ENCODE measurements at places on chromosomes 1 and 21.

GRCh38 chr21:17512253-17513213 is at the start of gene CXADR:
TSS of gene CXADR (plus strand) at chr21:17513043. CDS start at chr21:17513130, 87 bp downstream.
- peak; percentile 85 for DNase-seq

DNA sequence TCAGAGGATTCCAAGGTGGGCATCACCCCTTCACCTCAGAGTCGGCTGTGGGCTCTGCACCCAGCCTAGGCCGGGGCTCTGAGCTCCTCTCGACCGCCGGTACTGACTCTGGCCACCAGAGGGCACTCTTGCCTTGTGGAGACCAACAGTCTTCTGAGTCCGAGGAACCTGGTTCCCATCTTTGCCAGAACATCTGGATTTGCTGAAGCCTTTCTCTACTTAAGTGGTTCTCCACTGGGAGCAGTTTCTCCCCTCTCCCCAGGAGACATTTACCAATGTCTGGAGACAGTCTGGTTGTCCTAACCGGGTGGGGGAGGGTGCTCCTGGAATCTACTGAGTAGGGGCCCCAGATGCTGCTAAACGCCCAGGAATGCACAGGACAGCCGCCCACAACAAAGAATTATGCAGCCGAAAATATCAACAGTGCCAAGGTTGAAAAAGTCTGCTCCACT is 9.4 kb downstream of the ETV3L start:
- DNase-seq = peak; percentile 89

GRCh38 chr1:219575563-219575962 is 37.3 kb downstream of the ZC3H11B start:
- no peak for DNase-seq

DNA sequence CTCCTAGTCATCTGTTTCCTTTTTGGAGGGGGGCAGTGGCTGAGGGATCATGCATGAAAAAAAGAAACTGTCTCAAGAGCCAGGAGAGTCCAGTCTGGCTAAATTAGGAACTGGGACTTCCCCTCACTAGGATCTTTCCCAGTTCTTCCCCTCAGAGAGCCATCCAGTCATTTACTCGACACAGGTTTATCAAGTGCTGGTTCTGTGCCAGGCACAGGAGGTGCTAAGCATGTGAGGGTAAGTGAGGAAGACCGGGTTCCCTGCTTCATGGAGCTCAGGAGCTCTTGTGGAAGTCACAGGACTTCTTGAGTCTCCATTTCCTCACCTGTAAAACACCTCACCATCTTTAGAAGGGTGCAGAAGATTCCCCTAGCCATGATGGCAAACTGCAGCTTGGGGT is 8.6 kb upstream of the NUAK2 start:
- no peak for DNase-seq

- DNase-seq = no peak
Measured at GRCh38 chr21:45359451-45360217, 45.3 kb upstream of the COL18A1 start.

- no peak for DNase-seq
Measured at GRCh38 chr1:5651473-5651872, 340.8 kb downstream of the NPHP4 start.

GRCh38 chr1:43912607-43913006 is 21.0 kb upstream of the ARTN start:
- DNase-seq = no peak

DNA sequence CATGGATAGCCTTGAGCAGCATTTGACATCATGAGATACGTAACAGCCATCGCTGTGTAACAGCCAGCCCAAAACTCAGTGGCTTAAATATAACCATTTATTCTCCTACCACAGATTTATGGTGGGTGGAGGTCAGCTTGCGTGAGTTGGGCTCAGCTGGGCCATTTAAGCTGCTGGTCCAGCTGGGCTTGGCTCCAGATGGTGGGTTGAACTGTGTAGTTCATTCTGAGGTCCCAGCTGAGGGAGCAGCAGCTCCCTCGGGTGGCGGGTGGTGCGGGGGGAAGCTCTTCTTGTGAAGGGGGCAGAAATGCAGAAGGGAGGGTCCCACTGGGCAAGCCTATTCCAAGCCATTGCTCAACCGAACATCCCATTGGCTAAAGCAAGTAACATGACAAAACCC is 75.9 kb downstream of the IGSF21 start:
- no peak for DNase-seq

GRCh38 chr1:41707793-41708192 is 210.9 kb downstream of the HIVEP3 start:
- DNase-seq = no peak

DNA sequence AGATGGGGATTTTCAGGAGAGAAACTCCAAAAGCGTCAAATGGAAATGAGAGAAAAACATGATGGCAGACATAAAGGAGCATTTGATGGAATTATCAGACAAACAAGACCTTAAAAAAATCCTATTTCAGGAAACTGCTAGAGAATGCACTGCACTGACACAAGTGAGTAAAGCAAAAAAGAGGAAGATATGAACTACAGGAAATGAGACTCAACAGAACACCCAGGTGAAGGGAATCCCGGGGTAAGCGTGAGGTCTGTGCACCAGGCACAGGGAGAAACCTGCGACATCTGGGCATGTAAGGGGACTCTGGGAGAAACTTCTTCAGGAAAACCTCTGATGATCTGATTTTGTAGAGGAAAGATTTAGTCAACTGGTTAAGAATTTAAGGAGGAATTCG is 2.8 kb downstream of the TARBP1 start:
- no peak for DNase-seq

- no peak for DNase-seq
Measured at GRCh38 chr1:207869859-207870258, 41.1 kb downstream of the CD34 start.

GRCh38 chr1:150887018-150887417 is at the start of gene CTXND2:
TSS of gene CTXND2 (plus strand) at chr1:150887136. CDS start at chr1:150912315, 25,179 bp downstream.
- DNase-seq = no peak

GRCh38 chr1:183931646-183932271 is 105.8 kb downstream of the COLGALT2 start:
- no peak for DNase-seq

DNA sequence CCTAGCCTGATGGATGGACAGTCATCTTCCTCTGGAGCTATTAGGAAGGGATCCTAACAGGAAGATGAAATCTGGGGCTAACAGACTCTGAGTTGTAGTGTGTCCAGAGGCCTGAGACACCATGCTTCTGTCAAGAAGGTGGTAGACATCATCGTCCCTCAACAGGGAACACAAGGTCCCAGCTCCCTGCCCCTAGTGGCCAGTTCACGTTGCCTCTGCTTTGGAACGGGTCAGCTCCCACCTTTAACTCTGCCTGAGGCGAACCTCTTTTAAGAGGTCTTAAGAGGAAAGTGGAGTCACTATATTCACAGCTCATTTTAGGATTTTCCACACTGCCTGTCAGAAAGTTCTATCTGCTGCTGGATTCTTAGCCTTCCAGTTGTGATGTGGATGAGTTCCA is 28.3 kb downstream of the LRRC71 start:
- no peak for DNase-seq

- no peak for DNase-seq
Measured at GRCh38 chr1:203584507-203584906, 42.1 kb upstream of the ATP2B4 start.
